ENCODE measurements at places on chromosomes 1 and 21.

DNA sequence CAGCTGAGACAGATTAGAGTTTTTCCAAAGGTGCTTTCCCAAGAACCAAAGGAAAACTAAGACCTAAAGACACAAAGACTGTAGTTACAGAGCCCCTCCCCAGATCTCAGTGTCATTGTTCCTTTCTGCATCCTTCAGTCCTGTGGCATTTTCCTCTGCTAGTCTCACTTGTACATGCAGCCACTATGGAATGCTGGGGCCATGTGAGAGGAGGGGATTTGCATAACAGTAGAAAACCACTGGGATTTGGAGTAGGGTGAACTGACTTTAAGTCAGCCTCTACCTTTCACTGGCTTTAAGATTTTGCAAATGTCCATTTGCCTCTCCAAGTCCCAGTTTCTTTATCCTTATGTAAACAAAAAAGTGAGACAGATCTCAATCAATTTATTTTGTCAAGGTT is 119.4 kb upstream of the F3 start:
- DNase-seq, result no peak

DNA sequence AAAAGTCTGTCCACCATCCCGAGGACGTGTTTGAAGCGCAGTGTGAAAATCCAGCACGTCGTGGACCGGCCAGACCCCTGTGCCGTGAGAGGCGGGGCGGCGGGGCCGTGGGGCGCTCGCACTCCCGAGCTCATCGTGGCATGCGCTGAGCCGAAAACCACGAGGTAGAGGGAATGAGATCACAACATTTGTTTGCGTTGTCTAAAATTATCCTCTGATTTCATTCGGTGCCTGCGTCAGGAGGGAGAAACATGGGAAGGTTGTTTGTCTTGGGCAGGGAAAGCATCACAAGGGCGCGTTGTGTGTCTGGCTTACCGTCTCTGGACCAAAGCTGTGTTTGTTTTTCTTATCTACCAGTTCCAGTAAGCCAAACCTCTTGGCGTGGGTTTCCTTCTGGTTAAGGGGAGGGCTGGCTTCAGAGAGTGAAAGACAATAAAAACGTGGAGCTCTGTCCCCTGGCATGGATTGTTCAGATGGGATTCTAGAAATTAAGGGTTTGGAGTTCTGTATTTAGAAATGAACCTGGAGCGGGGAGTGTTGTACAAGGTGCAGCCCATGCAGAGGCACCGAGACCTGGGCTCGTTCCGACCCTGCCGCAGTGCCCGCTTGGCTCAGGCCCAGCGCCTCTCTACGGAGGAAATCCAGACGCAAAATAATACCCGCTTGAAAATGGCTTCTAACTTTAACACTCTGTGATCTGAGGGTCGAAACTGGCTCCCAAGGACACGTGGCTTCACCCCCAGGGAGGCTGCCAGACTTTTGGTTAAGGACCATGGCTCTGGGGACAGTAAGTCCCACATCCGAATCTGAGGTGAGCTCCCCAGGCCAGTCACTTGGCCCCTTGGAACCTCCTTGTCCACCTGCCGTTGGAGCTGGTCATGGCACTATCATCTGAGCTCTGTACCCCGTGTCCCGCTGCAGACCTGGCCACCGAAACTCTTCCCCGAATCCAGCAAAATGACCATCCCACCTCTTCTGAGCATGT is 68.7 kb upstream of the FAM3B start:
- no peak for DNase-seq

- DNase-seq, result no peak
These were observed 25.8 kb upstream of the LAPTM5 start for GRCh38 chr1:30783256-30783915.

- no peak for DNase-seq
These were observed 27.0 kb upstream of the PTCH2 start for GRCh38 chr1:44870096-44870495.

DNA sequence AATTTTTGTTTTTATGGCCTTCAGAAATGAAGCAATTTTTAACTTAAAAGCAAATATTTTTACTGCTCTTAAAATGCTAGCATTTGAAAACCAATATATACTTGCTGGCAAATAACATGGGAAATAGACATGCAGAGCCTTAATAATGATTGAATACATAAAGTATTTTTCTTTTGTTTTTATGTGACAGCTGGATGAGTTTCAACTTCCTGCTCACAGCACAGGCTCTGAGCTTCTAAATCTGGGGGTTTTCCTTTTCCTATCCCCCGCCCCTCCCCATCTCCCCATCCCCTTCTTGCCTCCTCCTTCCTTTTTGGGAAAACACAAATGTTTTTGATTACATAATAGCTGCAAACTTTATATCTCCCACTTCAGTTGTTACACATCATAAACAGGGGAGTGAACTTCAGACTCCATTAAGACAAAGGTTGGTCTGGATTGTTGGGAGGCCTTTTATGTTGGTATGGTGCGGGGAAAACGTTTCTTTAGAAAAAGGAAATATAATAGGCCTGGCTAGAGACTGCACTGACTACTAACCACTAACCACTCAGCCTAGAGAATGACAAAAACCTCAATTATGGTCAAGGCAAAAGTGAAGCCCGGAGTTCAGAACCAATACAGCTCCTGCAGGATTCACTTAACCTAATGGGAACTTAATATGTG is 116.1 kb upstream of the GORAB start:
- no peak for DNase-seq
